ENCODE measurements at places on chromosomes 11 and 22. TPM values are rescaled to one million over a fixed set of nuclear protein-coding genes. Genes with fewer than 3 reads are reported as not detected.

OR5B21 gene
- total RNA-seq: not detected

AQP11 gene
- total RNA-seq: 15.3 TPM

TMEM151A gene
- 0.10 TPM for total RNA-seq

OR51E2 gene
- total RNA-seq: not detected

CBLIF gene
- not detected for total RNA-seq

TMEM45B gene
- total RNA-seq: 29.1 TPM
